Panc1 (cell line): ENCODE measurements at places on chromosomes 16 and 17.

DNA sequence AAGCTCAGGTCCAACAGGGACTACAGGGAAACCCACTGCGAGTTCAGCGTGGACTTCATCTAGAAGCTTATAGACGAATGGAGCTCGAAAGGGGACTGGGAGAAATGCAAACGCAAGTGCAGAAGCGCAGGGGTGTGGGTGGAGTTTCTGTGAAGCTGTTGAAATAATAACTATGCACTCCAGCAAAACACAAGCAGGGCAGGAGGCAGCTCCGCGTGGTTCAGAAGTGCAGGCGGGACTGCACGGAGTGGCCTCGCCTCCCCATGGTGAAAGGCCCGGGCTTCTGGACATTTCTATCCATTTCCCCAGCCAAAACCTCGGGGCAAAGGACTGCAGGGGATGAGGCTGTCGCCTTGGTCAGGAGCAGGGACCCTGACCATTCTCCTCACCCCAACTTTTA is 74.5 kb downstream of the ZNF423 start:
- no peaks in the 10 kb centered on the region for H3K36me3 ChIP-seq
- H3K4me1 ChIP-seq: no peaks in the 10 kb centered on the region
- no peak overlapping the region for H3K4me3 ChIP-seq
- H3K27me3 ChIP-seq: no peaks in the 10 kb centered on the region
- H3K27ac ChIP-seq: no peak overlapping the region
- no peak for DNase-seq

DNA sequence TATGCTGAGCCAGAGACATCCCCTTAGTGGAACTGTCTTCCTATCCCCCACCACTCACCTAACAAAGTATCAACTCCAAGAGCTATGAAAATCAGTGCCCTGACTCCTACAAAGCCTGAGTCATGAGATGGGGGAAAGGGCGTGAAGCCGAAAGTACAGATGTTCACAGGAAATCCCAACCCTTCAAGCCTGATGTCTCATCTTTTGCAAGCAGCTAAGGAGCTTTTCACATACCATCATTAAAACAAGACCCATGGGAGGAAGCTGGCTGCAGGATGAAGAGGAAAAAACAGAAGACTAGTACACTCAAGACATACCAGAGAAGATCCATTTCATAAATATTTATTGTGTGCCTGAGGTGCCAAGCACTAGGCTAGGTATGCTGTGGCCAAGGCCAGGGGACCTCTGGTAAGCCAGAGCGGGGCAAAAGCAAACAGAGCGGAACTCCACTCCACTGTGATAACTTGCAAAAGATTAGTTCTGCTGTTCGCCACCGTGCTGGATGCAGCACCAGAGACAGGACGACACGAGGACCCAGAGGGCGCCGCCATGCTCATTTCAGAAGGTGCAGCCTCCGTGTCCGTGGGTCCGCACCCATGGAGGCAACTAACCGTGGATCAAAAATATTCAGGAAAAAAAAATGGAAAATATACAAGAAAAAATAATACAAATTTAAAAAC is 4.5 kb upstream of the MNT start:
- no peaks in the 10 kb centered on the region for H3K36me3 ChIP-seq
- no peak for DNase-seq
- no peak overlapping the region for H3K27ac ChIP-seq
- no peaks in the 10 kb centered on the region for H3K4me1 ChIP-seq

DNA sequence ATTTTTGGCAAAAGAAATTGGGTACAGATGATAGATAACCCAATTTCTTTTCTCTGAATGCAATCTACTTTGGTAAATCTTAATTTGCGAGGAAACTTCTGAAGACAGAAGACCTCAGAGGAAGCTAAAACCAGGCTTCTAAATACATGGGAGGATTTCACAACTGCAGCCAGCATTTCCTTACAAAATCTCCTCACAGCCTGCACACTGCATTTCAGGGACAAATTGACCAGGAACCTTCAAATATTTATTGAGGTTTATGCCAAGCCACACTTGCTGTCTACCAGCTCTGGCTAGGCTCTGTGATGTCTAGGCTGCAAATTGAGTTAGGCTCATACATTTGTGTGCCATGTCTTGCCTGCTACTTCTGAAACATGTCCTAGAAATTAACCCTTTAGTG is 167.3 kb upstream of the CDH5 start:
- DNase-seq: no peak
- H3K36me3 ChIP-seq: no peaks in the 10 kb centered on the region
- H3K27me3 ChIP-seq: no peaks in the 10 kb centered on the region
- H3K27ac ChIP-seq: no peak overlapping the region

- peak overlapping the region; percentile 41 for H3K4me3 ChIP-seq
- H3K4me1 ChIP-seq: no peaks in the 10 kb centered on the region
- no peaks in the 10 kb centered on the region for H3K36me3 ChIP-seq
- no peak overlapping the region; the same call in 1 of the 2 replicates for H3K27ac ChIP-seq
- DNase-seq: no peak
These were observed 35.4 kb upstream of the LITAF start for GRCh38 chr16:11621920-11622651.
